Effector memory CD8-positive, alpha-beta T cell (primary cell): ENCODE measurements at places on chromosomes 3 and 15.
A peak's percentile ranks its signal among the peaks of the same experiment; 100 is the strongest.

GRCh38 chr3:126850370-126851085 lies 132.4 kb upstream of the PLXNA1 start:
- DNase-seq = no peak

- no peak for DNase-seq
These were observed 199.6 kb upstream of the CBLB start for GRCh38 chr3:106068381-106068780.

- DNase-seq = no peak
These were observed 3.0 kb upstream of the RYK start for GRCh38 chr3:134253475-134254226.

DNA sequence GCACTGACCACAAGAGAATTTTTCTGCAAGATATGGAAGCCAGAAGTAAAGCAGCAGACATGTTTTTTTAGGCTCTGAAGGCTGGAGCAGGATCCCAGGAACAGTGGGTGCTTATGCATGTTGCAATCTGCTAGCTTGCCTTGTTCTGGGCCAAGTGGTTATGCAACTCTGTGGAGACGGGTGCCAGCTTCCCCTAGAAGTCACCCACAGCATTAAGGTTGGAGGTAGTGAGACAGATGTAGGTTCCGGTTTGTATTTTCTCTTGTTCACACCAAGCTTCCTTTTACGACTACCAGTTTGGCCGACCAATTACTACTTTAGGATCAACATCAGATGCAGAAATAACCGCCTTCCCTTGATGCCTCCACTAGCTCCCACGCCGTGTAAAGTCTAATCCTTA lies 11.1 kb downstream of the DPH3 start:
- DNase-seq = no peak

- DNase-seq = no peak
These were observed 152.4 kb downstream of the RORA start for GRCh38 chr15:61076598-61077170.

- no peak for DNase-seq
These were observed 55.0 kb upstream of the CHD2 start for GRCh38 chr15:92845126-92845508.

GRCh38 chr3:13884851-13885703 lies 5.2 kb upstream of the WNT7A start:
- DNase-seq = peak; percentile 67

DNA sequence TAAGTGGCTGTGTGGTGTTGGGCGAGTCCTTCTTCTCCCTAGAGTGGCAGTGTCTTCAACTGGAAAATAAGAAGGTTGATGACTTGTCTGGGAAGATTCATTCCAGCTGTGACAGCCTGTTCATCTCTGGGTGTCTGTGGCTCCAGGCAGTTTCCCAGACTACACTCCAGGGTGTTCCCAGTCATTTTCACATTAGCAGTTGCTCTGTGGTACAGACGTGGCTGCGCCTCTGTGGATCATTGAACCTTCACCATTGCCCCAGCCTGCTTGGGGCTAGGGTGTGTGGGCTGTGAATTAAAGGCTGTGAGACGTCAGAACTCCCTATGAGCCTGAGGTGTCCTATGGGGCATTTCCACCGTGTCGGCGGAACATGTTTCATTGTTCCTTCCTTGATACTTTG lies 239.6 kb upstream of the NR2E3 start:
- no peak for DNase-seq

DNA sequence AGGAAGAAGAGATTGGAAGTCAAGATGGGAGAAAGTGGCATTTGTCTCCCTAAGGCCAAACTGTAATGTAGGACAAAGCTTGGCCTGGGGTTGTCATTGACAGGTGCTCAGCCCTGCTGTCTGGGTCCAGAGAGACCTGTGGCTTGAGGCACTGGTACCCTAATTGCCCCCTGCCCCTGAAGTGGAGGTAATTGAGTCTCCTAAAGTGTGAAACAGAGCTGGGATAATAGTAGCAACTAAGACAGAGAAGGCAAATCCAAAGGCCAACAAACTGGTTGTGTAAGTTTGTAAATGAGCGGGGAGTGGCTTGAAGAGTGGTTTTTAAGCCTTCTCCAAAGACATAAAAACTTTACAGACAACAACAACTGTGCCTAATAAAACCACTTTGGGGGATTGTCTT lies 264.2 kb upstream of the ROPN1 start:
- no peak for DNase-seq

DNA sequence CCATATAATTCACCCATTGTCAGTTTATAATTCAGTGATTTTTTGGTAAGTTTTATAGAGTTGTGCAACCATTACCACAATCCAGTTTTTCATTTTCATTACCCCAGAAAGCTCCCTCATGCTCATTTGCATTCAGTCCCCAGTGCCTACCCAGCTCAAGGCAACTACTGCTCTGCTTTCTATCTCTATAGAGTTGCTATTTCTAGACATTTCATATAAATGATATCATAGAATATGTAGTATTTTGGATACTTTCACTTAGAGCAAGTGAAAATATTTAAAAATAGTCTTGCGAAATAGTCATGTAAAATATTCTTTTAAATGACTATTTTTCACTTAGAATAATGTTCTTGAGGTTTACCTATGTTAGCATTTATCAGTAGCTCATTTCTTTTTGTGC lies 42.1 kb downstream of the ZNF654 start:
- no peak for DNase-seq
